ENCODE measurements at places on chromosomes 16 and 17.

- DNase-seq, result no peak
Measured at GRCh38 chr16:88296437-88297177, 86.2 kb upstream of the ZNF469 start.

GRCh38 chr16:4917117-4917516 is 19.8 kb downstream of the PPL start:
- DNase-seq, result no peak

DNA sequence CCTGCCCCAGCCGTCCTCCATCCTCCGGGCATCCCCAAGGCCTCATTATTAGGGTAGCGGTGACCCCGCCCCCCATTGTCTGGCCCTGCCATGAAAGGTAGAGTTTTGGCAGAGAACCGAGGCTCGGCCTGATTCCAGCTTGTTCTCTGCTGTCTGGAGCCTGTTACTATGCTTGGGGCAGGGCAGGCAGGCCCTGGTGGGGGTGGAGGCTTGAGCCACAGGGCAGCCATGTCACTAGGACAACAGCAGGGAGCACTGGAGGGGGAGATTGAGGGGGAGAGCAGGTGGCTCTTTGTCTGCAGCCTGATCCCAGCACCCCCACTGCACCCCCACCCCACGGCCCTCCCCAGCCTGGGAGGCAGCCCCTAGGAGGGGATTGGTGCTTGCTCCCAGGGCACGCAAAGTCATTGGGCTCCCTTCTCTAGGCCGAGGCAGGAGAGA is 15.4 kb downstream of the RHBDL3 start:
- peak; percentile 97 for DNase-seq

GRCh38 chr17:78343187-78343542 is 16.7 kb downstream of the SOCS3 start:
- no peak for DNase-seq

Data from NCI-H1092 (cell line).